ENCODE measurements at places on chromosomes 1 and 21.

DNA sequence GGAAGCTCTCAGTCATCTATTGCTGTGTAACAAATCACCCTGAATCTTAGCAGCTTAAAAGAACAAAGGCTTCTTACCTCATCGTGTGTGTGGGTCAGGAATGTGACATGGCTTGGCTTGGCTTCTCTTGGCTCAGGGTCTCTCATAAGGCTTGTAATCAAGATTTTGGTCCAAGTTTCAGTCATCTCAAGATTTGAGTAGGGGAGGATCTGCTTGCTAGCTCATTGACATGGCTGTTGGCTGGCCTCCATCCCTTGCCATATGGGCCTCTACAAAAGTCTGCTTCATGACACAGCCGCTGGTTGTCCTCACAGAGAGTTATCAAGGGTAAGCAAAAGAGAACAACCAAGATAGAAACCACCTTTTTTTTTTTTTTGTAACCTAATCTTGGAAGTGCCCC is 207.7 kb downstream of the PTPRC start:
- DNase-seq = no peak

- DNase-seq = no peak
These were observed 40.6 kb upstream of the AJAP1 start for GRCh38 chr1:4613606-4614370.

- no peak for DNase-seq
These were observed 4.1 kb upstream of the CACNA1E start for GRCh38 chr1:181479137-181479745.

DNA sequence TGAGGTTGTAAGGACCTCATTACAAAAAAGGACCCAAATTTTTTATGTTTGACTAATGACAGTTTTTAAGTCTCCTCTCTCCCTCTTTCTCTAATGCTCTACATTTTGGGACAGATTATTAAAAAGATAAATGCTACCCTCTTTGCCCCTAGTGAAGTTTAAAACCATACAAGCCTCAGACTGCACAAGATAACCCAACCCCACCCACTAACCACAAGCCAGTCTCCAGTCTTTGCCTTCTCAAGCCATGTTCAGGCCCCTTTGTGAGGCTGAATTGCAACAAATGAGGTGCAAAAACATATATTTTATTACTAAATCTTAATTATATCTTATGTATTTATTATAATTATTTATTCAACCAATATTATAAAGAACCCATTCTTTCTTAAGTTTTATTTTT is 597.2 kb upstream of the BRINP3 start:
- DNase-seq = no peak

GRCh38 chr1:212623603-212624002 is 15.0 kb downstream of the ATF3 start:
- DNase-seq = no peak
